ENCODE measurements at places on chromosomes 5 and 9. TPM values are rescaled to one million over a fixed set of nuclear protein-coding genes. Genes with fewer than 3 reads are reported as not detected.

DNA sequence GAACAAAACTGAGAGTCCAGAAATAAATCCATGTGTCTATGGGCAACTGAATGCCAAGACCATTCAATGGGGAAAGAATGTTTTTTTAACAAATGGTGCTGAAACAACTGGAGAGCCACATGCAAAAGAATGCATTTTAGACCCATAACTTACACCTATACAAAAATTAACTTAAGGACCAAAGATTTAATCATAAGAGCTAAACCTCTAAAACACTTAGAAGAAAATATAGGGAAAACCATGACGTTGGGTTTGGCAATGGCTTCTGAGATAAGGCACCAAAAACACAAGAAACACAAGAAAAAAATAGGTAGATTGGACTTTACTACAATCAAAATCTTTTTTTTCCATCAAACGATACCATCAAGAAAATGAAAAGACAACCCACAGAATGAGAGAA, 48.4 kb upstream of the ANKRD33B start:
- no peaks in the 10 kb centered on the region for H3K36me3 ChIP-seq
- DNase-seq: no peak
- H3K27me3 ChIP-seq: no peaks in the 10 kb centered on the region
- peaks cover 9% of the 10 kb centered on the region for H3K4me1 ChIP-seq
- no peak overlapping the region for H3K27ac ChIP-seq
- H3K4me3 ChIP-seq: no peak overlapping the region

- peak overlapping the region; percentile 67 for H3K4me3 ChIP-seq
- peaks cover 5% of the 10 kb centered on the region for H3K4me1 ChIP-seq
- no peak for DNase-seq
- peaks cover 66% of the 10 kb centered on the region for H3K27me3 ChIP-seq
- no peak overlapping the region for H3K27ac ChIP-seq
- no peaks in the 10 kb centered on the region for H3K36me3 ChIP-seq
Observed at GRCh38 chr9:127926906-127927200, 3.7 kb downstream of the PIP5KL1 start.

DNA sequence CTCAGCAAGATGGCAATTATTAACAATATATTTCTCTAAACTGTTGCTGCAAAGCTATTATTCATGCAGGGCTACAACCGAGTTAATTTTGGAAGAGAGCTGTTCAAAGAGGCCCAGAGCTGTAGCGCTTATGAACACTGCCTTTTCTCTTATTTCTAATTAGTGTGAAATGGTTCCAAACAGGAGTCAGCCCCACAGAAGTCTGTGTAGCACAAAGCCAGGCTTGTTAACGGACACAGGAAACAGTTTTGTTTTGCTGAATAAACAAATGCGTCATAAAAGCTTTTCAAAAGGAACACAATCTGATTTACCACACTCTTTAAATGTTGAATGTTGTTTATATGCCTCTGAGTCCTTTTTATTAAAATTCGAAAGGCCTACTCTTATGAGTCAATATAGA, 396.5 kb downstream of the ANXA1 start:
- DNase-seq: no peak
- H3K27me3 ChIP-seq: no peaks in the 10 kb centered on the region
- no peak overlapping the region for H3K27ac ChIP-seq
- no peaks in the 10 kb centered on the region for H3K36me3 ChIP-seq
- no peaks in the 10 kb centered on the region for H3K4me1 ChIP-seq

Gene LCN1
- not detected for total RNA-seq

- no peak overlapping the region for H3K27ac ChIP-seq
- H3K36me3 ChIP-seq: peaks cover 2% of the 10 kb centered on the region
- no peak for DNase-seq
- H3K4me3 ChIP-seq: no peak overlapping the region
- H3K4me1 ChIP-seq: no peaks in the 10 kb centered on the region
Observed at GRCh38 chr5:61148515-61148914, 13.8 kb downstream of the SMIM15 start.

- no peak overlapping the region for H3K27ac ChIP-seq
- no peak for DNase-seq
- H3K4me3 ChIP-seq: no peak overlapping the region
- peaks cover 1% of the 10 kb centered on the region for H3K36me3 ChIP-seq
- H3K4me1 ChIP-seq: no peaks in the 10 kb centered on the region
Observed at GRCh38 chr9:121398374-121398773, 28.3 kb upstream of the STOM start.

Gene IFNB1
- not detected for total RNA-seq

GRCh38 chr5:7868427-7868772, 431 bp downstream of the FASTKD3 start:
- H3K4me3 ChIP-seq: peak overlapping the region; percentile 99
- H3K4me1 ChIP-seq: peaks cover 14% of the 10 kb centered on the region
- H3K36me3 ChIP-seq: peaks cover 1% of the 10 kb centered on the region
- DNase-seq: no peak
- peak overlapping the region; percentile 91 for H3K27ac ChIP-seq

GRCh38 chr5:756171-756570, 28.4 kb downstream of the ZDHHC11B start:
- no peak for DNase-seq
- peak overlapping the region; percentile 76 for H3K27ac ChIP-seq

Gene GCNT1
- total RNA-seq: 69.3 TPM

- DNase-seq: peak; percentile 6
- H3K4me1 ChIP-seq: peaks cover 6% of the 10 kb centered on the region
- no peak overlapping the region for H3K27ac ChIP-seq
- H3K4me3 ChIP-seq: no peak overlapping the region
- H3K36me3 ChIP-seq: no peaks in the 10 kb centered on the region
Observed at GRCh38 chr5:132013006-132013689, 1.7 kb upstream of the ACSL6 start.

- no peak overlapping the region for H3K27ac ChIP-seq
- H3K4me3 ChIP-seq: no peak overlapping the region
- DNase-seq: no peak
- no peaks in the 10 kb centered on the region for H3K27me3 ChIP-seq
- H3K4me1 ChIP-seq: no peaks in the 10 kb centered on the region
Observed at GRCh38 chr5:92409134-92409533, 1026.0 kb upstream of the ARRDC3 start.

Gene ADAMTS19
- 32.6 TPM for total RNA-seq

Gene GALNT12
- 12.9 TPM for total RNA-seq

DNA sequence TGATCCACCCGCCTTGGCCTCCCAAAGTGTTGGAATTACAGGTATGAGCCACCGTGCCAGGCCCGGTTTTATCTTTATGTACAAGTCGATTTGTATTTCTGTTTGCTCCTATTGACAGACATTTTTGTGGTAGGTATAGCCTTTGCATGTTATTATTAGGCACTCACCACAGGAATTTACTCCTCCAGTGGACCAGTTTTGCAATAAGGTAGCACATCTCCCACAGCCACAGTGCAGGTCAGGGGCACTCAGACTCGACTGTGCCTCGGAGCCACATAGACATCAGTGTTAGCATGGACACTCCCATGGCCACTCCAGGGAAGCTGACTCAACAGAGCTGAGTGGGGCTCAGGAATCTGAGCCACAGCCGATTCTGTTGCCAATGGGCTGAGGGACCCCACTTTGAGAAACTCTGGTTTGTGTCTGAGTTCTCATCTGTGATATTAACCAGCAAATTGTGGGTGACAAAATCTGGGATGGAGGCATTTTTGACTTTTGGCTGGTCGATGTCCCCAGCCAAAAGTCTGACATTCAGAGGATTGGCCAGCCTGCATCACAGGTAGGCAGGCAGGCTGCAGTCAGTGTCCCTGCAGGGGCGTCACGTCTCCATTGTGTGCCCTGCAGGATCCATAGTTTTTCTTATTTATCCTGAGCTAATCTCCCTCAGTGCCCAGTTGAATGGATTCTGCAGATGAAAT, 15.0 kb upstream of the SHB start:
- DNase-seq: no peak
- H3K4me3 ChIP-seq: no peak overlapping the region
- peaks cover 8% of the 10 kb centered on the region for H3K4me1 ChIP-seq
- H3K36me3 ChIP-seq: no peaks in the 10 kb centered on the region
- peaks cover 4% of the 10 kb centered on the region for H3K27me3 ChIP-seq
- H3K27ac ChIP-seq: no peak overlapping the region

Gene CLIC3
- total RNA-seq: 0.64 TPM

DNA sequence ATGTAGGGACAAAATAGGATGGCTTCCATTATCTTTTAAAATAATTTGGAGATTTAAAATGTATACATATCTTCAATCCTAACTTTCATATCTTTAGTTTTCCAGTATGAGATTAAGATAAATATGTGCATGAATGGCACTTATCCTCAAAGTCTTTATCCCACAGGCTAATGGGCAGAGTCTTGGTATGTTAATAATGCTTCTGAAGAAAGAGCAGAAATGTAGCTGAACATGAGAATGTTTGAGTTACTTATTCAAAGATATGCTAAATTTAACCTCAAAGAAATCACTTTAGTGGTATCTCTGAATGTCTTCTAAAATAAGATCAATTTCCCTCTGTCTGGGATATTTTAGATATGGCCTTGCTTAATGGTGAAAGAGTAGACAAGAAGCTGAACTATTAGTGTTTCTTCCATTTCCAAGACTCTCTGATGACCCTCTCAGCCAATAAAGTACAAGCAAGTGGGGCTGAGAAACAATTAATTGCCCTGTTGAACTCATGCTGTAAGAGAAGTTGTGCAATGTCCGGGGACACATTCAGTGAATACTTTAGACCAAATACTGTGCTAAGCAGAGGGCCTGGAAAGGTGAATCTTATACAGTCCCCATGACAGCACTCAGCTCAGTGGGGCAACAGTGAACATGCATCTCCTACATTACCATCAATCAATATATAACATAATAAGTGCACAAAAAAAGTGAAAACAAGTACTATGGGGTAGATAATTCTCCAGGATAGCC, 50.0 kb upstream of the ADAMTSL1 start:
- no peak overlapping the region for H3K4me3 ChIP-seq
- H3K27ac ChIP-seq: no peak overlapping the region
- DNase-seq: no peak
- H3K4me1 ChIP-seq: no peaks in the 10 kb centered on the region

Gene ARID3C
- total RNA-seq: 12.0 TPM

Gene LYRM7
- total RNA-seq: 6.1 TPM

DNA sequence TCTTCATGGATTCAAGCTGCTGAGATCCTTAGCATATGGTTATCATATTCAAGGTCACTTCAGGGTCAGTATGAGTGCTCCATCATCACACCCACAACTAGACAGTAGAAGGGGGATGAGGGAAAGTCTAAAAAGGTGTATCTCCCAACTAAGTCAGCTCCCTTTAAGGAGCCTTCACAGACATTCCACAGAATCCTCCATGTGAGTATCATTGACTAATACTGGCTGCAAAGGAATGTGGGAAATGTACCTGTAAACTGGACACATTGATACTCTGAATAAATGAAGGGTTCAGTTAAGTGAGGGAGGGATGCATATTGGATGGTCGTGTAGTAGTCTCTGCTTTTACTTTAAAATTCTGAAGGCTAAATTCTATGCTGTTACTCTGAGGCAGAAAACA, 330.7 kb downstream of the LRRC70 start:
- no peak overlapping the region for H3K27ac ChIP-seq
- no peaks in the 10 kb centered on the region for H3K27me3 ChIP-seq
- DNase-seq: no peak
- no peaks in the 10 kb centered on the region for H3K4me1 ChIP-seq
- no peaks in the 10 kb centered on the region for H3K36me3 ChIP-seq
- H3K4me3 ChIP-seq: no peak overlapping the region

- no peaks in the 10 kb centered on the region for H3K27me3 ChIP-seq
- H3K36me3 ChIP-seq: no peaks in the 10 kb centered on the region
- peaks cover 4% of the 10 kb centered on the region for H3K4me1 ChIP-seq
- no peak for DNase-seq
- H3K27ac ChIP-seq: no peak overlapping the region
Observed at GRCh38 chr9:27537027-27537435, 7.4 kb upstream of the MOB3B start.

Gene SV2C
- 0.27 TPM for total RNA-seq

GRCh38 chr5:123771715-123772114, 259.7 kb downstream of the CSNK1G3 start:
- no peaks in the 10 kb centered on the region for H3K27me3 ChIP-seq
- no peak overlapping the region for H3K27ac ChIP-seq
- peaks cover under 1% of the 10 kb centered on the region for H3K36me3 ChIP-seq
- no peak for DNase-seq
- H3K4me3 ChIP-seq: no peak overlapping the region

DNA sequence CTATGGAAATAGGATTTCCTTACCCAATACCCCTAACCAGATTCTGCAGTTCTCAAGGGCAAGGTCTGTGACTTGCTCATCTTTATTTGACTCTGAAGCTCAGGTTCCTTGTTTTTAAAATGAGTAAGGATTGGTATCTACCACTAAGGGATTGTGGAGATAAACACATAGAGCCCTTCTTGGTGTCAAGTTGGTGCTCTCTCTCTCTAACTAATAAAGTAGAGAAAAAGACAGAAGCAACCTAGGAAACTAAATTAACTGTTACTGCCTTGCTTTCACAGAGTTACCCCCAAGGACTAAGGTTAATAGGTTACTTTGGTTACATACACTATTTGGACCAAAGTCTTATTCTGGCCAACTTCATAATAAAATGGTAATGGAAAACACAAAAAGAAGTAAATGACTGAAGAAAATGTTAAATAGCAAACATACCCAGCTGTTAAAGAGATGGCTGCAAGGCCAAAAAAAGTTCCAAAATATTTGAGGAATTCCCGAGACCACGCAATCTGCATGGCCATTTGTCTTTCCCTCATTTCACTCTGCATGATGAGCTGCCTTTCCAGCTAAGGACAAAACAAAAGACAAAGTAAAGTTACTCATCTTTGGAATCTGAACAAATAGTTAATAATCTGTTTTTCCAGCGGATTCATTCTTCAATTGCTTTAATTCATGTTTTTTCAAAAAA, 21.8 kb upstream of the RLN1 start:
- H3K27ac ChIP-seq: no peak overlapping the region
- H3K36me3 ChIP-seq: no peaks in the 10 kb centered on the region
- DNase-seq: no peak
- no peak overlapping the region for H3K4me3 ChIP-seq
- no peaks in the 10 kb centered on the region for H3K4me1 ChIP-seq

DNA sequence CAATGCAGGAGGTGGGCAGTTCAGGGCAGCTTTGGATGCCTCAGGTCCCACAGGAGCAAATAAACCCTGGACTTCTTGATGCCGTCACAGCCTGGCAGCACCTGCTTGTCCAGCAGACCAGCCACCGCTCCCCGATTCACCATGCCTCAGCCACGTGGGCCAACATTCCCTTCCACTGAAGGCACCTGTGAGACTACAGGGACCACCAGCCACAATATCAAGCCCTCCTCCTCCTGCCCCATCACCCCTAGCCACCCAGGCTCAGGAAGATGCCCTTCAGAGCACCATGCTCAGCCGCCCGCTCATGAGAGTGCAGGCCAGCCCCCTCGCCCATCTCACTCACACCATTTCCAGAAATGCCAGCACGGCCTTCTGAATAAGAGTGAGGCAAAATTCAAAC, 234.7 kb downstream of the SYK start:
- peaks cover 10% of the 10 kb centered on the region for H3K4me1 ChIP-seq
- no peaks in the 10 kb centered on the region for H3K36me3 ChIP-seq
- DNase-seq: no peak
- H3K27me3 ChIP-seq: peaks cover 6% of the 10 kb centered on the region
- H3K27ac ChIP-seq: no peak overlapping the region
